ENCODE measurements at places on chromosomes 6 and 20.

GRCh38 chr6:134821397-134821796, 128.5 kb downstream of the ALDH8A1 start:
- DNase-seq, result no peak

- DNase-seq, result no peak
These were observed 7.5 kb downstream of the PSMA7 start for GRCh38 chr20:62135573-62136266.

- no peak for DNase-seq
These were observed 92.4 kb downstream of the NCR2 start for GRCh38 chr6:41427642-41428335.

DNA sequence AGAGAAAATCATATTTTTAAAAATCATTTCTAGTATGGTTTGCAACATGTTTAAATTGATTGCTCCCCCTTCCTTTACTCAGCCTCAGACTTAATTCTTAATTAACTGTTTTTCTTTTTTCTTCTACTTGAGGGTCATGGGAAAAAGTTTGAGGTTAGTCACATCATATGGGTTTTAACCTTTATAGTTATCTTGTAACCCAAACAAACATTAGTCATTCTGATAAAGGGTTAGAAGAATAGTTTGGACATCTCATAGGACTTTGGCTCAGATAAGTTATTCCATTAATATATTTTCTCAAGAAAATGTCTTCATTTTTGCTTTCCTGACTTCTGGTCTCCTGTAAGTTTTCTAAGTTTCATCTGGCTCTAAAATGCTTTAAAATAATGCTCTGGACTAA, 34.5 kb upstream of the TSPYL1 start:
- DNase-seq, result no peak

DNA sequence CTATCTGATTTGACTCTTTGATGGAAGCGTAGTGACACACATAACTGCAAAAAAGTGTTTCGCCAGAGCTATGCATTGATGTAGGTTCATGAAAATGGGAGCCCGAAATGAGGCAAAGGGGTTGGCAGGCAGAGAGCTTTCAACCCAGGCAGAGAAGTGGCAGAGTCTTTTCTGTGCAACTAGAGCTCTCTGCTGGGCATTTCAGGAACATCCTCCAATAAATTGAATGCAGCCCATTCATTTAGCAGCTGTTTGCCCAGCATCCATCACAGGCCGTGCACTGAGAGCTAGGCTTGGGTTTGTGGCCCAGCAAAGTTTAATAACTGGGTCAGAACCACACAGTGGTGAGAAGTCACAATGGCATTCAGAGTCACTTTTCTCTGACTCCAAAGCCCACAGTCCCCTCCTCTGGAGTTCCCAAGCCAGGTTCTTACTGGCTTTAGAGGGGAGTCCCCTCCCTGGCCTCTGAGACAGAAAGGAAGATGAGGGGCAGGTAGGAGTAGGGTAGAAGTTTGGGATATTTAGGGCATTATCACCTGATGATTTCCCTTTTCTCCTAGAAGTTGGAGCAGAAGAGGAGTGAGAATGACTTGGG, 31.8 kb upstream of the ELMO2 start:
- DNase-seq, result no peak

All from stimulated activated CD4-positive, alpha-beta T cell treated with anti-CD3 and anti-CD28 coated beads, Interleukin-1b, Interleukin-23, amount 100 ng/mL, for 48 hours (primary cell).